Cerebellar nuclear complex (tissue), 1 donor: ENCODE measurements at places on chromosomes 4 and X.

DNA sequence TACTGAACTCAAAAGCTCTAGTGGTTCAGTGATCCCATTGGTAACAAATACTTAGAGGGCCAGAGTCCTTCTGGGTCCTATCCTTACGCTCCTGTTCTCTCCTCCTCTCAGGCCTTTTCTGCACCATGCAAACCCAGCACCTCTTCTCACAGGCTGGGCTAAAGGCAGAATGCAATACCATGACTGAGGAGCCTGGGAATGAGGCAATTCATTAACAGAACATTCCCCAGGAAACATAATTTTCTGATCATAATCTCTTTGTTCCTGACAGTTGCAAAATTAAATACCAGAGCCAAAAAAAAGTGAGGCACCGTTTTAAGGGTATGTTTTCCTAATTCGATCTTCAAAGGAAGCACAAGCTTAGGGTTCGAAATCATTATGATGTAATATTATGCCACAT lies 9.0 kb downstream of the SORBS2 start:
- no peak for DNase-seq

DNA sequence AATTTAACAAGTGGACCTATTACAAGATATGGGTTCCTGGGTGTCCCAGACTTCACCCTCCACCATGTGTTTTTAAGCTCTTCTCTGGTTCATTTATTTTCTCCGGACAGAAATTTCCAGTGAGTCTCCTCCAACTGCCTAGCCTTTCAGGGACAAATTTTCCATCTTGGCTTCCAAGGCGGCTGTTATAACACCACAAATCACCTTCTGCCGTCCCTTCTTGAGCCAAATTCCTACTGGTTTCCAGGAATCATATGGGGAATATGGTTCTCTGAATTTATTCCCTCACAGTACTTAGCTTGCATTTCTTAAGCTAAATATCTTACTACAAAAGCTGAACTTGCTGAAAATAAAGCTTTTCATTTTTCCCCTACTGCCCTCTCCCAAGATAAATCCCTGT lies 18.8 kb downstream of the NEXMIF start:
- DNase-seq, result no peak

DNA sequence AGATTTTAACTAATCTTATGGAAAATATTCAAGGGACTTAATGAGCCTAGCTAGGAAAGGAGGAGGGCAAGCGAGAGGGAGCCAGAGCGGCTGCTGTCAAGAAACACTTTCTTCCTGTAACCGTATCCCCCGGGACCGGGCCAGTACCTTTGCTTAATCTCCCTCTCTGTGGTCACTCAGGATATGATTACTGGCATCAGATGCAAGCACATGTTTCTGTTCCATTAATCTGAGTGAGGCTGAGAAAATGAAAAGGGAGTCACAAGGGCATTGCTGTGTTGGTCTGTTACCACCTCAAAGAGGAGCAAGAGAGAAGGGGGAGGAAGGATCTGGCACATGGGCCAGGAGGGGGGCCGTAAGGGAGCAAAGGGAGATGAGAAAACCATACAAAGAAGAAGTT lies 356.7 kb upstream of the GATB start:
- DNase-seq, result peak; percentile 48

DNA sequence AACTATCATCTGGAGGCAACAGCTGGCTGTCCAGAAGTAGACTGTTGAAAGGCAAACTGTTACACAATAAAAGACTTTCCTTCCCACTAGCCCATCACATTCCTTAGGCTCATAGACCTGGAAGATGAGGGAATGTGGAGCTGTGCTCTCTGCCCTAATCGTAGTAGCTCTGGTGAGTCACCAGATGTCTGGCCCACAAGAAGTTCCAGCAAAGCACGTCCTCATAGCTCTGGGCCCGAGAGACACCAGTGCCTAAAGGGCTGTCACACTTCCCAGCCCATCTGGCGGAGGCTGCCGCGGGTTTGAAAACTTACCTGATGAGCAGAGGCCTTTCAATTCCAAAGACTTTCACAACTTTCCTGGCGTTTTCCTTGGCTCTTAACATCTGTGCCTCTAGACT lies 81.7 kb upstream of the STOX2 start:
- no peak for DNase-seq

- DNase-seq, result no peak
Measured at GRCh38 chr4:173478201-173478912, 51.7 kb downstream of the HAND2 start.

DNA sequence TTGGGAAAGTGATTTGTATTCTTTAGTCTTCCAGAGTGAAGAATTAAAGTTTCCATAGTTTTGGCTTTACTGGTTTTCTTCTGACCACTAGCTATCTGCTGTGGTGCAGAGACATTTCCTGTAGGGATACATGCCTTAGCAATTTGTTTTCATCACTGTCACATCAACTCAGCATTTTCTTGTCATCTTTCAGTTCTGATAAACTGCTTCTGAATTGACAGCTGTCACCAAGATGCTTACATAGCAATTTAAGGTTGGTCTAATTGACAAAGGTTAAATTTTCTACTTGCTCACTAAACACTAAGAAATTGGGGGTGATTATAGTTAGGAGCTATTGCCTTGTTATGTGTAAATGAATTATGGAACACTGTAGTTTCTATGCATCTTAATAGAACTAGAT lies 232.5 kb downstream of the TEX13A start:
- no peak for DNase-seq

DNA sequence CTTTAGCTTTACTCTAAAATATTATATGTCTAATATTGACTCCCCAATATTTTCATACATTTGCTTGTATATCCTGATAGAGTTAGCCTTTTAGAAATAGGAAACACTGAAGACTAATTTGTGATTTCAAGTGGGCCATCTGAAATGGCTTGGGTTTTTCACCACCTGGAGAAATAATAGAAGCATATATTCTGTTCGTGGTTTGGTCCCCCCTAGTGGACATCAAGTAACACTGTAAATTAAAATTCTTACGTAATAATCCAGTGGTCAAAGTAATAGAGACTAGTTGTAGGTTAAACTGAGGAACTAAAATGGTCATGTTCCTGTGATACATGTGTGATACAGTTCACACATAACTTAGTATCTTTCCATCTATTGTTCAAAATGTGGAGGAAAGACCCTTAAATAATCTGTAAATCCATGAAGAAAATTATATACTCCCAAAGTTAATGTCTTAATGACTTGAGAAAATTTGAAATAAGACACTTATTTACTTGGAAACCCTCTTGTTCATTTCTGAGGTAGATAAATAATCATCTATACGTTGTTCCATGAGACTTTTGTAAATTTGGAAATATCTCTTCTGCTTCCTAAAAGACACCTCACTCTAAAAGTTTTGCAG lies 79.8 kb upstream of the SMARCAD1 start:
- no peak for DNase-seq
